ENCODE measurements at places on chromosomes 1 and 21.

DNA sequence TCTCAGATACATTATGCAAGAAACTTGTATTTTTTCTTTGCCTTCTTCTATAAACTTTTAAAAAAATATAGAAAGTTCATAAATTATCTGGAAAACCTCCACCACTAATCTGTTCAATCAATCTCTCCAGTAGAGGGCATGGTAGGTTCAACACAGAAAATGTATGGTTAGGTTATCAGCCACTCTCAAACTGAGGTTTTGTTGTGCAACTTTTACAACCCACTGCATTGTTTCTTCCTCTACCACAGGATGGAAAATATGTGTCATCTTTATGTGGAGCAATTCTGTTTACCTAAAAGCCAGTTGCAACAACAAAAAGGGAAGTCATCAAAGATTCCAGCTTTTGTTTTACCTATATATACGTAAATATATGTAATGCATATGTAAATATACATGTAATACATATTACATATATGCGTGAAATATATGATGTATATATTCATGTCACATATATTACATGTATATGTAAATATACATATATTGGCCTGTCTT lies 3.0 kb upstream of the RGS2 start:
- peak; percentile 64 for DNase-seq

DNA sequence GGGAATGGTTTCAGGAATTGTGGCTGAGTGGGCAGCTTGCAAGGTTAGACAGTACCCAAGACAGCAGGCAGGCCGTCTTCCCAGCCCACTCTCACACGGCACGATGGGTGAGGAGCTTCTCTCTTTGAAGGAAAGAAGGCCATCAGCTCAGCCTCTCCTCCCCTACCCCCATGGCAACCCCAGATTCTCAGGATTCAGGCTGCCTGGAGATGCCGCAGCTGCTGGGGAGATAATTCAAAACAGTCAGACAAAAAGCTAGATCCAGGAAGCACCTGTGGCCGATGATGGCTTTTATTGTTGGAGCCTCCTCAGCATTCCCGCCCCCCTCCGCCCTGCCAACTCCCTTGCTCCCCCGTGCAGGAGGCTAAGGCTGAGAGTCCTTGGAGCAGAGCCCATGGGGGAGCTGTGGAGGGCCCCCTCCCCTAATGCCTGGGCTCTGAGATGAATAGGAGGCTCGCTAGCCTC lies 220.5 kb downstream of the TRABD2B start:
- no peak for DNase-seq

DNA sequence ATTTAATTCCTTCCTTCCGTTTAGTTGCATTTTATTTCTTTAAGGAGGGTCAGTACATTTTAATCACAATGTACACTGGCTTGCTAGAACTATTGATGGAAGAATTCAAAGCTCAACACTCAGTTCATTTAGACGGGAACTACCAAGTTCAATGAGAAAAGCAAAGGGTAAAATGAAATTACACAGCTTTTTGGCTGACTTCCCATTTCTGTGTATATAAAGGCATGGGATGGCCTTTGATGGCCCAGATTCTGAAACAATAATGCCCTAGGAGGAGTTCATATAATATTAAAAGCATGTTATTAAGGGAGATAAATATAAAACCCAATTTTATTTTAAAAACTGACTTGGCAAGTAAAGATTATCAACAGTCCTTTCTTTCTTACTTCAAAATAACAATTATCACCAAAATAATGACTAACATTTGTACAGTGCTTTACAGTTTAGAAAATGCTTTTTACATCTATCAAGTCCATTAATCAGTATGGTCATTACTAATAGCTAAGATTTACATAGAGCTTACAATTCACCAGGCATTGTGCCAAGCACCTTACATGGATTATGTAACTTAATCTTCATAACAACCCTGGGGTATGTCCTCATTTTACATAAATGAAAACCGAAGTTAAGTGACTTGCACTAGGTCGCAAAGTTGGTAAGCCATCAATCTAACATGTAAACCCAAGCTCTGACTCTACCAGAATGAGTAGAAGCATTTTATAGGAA lies 402.4 kb downstream of the OMA1 start:
- DNase-seq = no peak

DNA sequence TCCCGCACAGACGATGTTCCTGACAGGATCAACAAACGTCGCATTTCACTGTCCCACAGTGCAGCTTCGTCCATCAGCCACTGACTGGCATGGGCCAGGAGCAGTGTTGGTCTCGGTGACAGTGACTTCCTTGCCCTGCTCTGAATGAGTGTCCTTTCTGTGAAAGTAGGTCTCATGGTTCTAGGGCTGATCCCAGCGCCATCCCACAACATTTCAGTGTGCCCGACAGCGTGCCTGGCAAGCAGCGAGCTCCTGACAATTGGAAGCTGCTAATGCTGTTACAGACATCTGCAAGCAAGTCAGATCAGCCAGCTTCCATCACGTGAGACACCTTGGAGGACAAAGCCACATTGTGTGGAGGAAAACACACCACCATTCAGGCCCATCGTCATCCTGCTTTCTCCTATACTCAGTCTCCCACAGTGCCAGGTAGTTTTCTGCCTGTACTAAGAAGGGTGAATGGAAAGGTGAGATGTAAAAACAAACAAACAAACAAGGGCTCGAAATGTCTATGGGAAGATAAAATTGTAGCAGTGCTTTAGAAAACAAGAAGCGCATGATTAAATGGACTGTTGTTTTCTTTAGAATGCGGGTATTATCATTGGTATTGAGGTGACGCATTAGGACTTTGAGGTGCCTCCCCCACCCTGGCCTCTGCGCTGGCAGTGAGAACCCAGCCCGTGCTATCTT lies 21.9 kb downstream of the ERRFI1 start:
- no peak for DNase-seq

All from GM13977 (cell line).